ENCODE measurements at places on chromosomes 11 and 22.

DNA sequence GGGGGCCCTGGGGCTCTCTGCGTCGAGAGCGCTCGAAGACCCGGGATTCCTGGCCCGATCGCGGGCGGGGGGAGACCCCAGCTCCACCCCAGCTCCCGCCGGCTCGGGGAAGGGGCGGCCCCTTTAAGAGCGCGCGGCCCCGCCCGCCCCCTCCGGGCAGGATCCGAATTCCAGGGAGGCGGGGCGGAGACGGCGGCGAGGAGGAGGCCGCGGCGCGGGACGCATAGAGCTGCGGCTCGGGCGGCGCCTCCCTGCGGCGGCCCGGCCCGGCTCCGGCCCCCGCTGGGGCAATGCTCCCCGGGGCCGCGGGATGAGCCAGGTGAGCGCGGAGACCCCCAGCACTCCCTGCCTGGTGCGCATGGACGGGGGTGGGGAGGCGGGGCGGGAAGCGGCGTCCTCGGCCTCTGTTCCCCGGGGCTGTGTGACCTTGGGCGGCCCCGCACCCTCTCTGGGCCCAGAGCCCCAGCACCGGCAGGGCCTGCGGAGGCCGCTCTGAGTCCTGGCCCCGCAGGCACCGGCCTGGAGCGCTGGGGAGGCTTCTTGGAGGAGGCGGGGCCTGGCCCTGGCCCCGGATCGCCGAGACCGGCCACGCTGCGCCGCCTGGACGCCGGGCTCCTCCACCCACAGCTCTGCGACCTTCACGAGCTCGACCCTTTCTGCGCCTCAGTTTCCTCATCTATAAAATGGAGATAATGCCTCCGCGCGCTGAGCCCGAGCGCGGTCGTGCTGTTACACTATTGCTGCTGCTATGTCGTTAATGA is 565 bp downstream of the GAS2L1 start:
- no peak for DNase-seq

DNA sequence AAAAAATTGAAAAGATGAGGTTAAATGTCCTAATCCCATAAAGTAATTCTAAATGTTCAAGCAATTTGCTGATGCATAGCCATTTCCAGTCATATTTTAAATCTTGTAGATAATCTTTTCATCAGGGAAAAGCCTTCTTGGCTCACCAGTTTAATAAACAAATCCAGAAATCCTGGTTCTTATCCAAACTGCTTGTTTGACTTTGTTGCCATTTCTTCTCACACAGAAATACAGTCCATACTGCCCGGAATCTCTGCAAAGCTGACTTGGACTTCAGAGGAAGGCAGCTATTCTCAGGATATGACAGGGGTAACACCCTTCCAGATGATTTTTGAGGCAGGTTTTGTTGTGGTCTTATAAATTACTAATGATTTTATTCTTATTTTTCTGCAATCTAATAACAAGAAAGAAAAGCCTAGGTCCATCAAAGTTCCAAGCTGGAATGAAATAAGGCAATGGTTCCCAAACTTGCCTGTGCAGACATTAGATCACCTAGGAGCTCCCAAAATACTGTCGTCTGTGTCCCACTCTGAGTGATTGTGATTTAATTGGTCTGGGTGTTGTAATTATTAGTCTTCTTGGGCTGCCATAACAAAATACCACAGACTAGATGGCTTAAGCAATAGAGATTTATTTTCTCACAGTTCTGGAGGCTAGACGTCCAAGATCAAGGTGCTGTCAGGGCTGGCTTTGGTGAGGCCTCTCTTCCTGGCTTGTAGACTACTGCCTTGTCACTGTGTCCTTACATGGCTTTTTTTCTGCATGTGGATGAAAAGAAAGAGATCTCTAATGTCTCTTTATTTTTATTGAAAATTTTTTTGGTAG is 55.1 kb upstream of the RCE1 start:
- no peak for DNase-seq

GRCh38 chr11:36304351-36304750 is 8.3 kb downstream of the PRR5L start:
- DNase-seq, result no peak

DNA sequence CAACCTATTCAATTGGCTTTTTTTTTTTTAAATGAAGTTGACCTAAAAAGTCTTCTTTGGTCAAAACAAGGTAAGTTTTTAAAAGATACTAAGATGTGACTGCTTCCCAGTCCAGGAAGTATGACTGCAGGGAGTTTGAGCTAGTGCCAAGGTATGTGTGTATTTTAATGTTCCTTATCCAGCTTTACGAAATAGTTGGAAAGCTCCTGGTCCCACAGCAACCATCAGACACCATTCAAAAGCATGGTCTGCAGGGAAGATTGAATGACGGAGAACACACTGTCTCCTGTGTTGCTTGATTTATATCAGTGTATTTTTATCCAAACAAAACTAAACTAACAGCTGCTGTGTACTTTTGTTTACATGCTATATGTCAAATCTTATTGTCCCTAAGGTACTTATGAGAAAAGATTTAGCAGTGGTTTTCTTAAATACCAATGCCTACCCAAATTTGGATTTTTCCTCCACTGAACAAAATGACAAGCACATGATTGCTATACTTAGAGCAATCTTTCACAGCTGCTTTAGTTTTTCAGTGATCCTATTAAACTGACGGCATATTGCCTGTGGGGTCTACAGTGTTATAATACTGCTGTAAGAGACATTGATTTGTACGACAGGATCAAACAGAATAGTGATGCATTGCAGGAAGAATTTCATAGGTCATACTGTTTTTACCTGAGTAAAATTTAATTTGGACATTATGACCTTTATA is 122.9 kb downstream of the DCDC1 start:
- DNase-seq, result no peak

DNA sequence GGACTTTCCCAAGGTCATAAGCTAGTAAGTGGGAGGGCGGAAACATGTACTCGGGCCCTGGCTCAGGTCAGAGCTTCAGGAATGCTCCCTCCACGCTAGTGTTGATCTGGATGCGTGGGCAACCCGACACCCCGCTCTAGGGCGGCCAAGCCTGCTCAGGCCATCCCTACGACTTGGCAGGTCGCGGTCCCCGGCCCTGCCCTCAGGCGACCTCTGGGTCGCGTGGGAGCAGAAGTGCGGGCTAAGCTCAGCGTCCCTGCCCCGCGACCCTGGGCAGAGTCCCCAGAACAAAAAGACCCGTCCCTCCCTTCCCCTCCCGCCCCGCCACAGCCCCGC is 781 bp upstream of the TEF start:
- DNase-seq, result no peak

DNA sequence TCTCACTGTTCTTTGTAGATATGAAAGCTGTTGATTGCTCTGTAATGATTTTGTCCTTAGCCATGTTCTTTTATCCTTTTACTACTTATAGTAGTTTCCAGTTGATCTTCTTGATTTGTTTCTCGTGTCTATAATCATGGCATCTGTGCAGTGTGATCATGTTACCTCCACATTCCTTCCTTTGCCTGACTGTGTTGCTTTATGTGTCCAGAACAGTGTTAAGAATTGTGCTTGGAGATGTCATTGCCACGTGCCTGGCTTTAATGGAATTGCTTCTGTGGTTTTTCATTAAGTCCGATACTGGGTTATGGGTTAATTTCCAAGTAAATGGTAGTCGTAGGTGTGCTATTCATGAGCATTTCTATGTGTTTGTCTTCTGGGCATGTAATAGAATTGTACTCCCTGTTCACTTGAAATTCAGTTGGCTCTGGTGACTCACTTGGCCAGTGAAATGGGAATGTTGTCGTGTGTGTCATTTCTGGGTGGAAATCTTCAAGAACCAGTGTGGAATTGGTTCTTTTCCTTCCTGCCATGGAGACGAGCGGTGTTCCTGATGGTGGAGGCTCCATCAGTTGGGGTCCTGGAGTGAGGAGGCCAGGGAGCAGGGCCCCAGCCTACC is 6.8 kb downstream of the GTSE1 start:
- no peak for DNase-seq

- no peak for DNase-seq
These were observed 2.2 kb downstream of the LRFN4 start for GRCh38 chr11:66858939-66859685.

DNA sequence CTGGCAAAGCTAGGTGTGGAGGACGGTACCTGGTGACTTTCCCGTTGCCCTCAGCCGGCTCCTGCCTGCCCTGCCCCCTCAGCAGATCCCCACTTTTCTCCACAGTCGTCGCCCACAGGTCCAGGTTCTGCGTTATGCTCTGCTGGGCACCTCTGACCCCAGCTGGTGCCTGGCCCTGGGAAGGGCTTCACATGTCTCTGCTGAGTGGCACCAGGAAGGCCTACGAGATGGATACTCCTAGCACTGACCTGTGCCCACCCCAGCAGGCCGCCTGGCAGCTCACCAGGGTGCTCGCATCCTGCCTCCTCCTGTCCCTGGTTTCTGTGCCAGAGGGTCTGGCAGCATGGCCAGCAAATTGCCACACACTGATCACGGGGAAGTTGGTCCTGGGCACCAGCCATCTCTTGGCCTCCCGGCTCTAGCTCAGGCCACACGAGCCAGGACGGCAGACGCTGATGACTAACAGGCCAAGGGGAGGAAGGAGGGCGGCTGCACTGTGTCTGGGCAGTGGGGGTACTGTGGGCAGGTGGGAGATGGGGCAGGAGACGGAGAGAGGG is 13.8 kb downstream of the CARS1 start:
- DNase-seq, result no peak

DNA sequence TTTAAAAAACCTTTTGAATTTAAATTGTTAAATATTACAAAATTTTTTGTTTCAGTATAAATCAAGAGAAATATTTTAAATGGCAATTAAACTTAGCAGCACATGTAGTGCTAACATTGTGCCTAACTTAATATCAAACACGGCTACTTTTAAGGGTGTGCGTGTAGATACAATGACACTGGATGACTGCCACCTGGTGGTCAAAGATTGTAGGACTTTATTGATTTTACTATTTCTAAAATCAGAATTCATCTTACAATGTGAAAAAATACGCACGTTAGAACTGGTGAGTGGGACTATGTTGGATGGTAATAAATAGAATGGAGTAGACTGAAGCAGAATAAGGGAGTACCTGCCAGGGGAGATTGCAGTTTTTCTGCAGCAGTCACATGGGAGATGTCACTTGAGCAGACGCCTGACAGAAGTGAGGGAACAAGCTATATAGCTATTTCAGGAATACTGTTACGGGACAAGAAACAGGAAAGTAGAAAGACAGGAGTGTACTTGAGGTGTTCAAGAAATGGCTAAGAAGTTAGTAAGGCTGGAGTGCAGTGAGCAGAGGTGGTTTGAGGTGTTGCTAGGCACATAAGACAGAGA is 52.9 kb downstream of the UVRAG start:
- DNase-seq, result peak; percentile 45

DNA sequence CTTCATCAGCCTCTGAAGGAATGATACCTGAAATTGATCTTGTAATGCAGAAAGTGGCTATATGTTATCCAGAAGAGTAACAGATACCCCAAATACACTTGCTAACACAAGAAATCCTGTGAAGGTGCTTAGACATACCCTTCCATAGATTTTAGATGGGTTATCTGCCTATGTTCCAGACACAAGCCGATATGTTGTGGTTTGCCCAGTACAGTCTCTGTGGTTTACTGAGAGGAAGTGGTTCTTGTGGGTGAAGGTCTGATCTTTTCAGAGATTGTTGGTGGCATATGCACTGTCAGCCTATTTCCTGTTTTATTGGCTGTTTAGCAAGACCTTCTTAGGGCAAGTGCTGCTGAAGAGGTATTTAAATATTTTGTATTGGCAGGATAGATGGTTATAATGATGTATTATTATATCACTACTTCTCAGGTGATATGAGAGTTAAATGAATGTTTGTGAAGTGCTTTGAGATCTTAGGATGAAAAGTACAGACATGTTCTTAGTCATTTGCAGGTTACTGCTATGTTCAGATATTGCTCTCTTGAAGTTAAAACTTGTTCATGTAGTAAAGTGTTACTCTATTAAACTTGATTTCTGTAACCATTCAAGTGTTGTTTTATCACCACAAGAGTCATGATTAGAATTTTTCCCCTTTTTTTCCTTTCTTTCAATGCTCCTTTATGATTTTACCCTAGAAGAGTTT is 8.2 kb downstream of the ARHGEF12 start:
- DNase-seq, result no peak

DNA sequence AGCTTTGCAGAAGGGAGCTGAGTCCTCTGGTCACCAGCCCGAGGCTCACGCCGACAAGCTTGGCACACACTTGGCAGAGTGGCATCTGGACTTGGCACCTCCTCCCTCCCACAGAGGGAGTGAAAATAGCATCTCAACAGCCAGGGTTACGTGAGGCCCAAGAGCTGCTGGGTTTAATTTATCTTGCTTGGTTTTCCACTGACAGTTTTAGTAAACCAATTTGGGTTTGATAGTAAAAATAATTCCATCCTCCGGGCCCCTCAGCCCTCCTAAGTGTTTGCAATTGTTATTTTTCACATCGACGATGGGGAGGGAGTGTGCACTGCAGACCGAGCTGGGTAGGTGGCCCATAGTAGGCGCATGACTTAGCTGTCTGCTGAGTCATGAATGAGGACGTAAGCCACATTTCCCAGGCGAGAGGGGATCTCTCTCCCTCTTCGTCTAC is 107.6 kb upstream of the ASPHD2 start:
- no peak for DNase-seq

GRCh38 chr11:64127267-64128072 is 38.4 kb downstream of the MACROD1 start:
- DNase-seq, result no peak

- no peak for DNase-seq
These were observed 17.4 kb downstream of the LUZP2 start for GRCh38 chr11:24514219-24514594.

- DNase-seq, result no peak
These were observed 20.2 kb downstream of the TTC17 start for GRCh38 chr11:43378897-43379296.

GRCh38 chr11:35247428-35247827 is 108.5 kb downstream of the CD44 start:
- DNase-seq, result peak; percentile 77

- DNase-seq, result no peak
These were observed 12.1 kb upstream of the BBOX1 start for GRCh38 chr11:27028561-27028965.

GRCh38 chr11:35242412-35243242 is 103.7 kb downstream of the CD44 start:
- no peak for DNase-seq

DNA sequence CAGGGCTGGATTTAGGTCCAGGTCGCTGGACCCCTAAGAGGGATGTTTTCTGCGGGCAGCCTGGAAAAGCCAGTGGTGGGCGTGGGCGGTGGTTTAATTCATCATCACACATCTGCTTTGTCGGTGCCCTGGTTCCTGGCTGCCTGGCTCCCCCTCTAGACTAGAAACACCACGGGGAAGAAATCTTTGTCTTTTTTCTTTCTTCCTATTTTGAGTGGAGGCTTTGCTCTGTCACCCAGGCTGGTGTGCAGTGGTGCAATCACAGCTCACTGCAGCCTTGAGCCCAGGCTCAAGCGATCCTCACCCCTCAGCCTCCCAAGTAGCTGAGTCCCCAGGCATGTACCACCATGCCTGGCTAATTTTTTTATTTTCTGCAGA is 86.6 kb upstream of the LINC01488 start:
- DNase-seq, result no peak

DNA sequence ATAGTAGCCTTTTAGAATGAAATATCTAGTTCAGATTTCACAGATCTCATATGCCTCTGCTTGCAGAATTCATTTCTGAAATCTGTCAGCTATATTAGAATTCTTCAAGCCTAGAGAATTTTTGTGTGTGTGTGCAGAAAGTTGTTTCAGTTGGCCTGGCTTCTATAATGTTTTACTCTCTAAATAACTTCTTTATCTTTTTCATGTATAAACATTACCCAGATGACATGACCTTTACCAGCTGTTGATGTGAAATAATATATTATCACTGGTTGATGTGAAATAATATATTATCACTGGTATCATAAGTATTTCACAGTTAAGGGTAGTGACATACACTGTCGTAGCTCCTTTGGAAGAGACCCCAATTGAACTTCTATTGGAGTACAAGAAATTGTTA is 72.8 kb downstream of the ALX4 start:
- DNase-seq, result no peak

- DNase-seq, result no peak
These were observed 546.0 kb upstream of the CCDC179 start for GRCh38 chr11:23406131-23406819.
